ENCODE measurements at places on chromosomes 2 and 18.
A peak's percentile ranks its signal among the peaks of the same experiment; 100 is the strongest.

DNA sequence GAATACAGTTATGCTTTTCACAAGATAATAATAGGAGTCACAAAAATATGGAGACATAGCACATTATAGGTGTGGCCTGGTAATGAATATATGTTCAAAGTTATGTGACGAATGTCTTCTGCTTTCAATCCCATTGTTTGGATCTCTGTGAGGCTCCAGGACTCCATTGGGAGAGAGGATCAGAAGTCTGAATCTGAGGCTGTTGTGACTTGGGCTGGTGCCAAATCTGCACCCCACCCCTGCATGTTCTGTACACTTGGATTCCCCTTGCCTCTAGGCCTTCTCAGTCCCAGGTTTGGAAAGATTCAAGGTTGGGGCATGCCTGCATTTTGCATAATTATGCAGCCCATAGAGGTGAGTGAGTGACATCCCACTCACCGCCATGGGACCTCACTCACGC lies 103.1 kb upstream of the MGAT5 start:
- DNase-seq = no peak

DNA sequence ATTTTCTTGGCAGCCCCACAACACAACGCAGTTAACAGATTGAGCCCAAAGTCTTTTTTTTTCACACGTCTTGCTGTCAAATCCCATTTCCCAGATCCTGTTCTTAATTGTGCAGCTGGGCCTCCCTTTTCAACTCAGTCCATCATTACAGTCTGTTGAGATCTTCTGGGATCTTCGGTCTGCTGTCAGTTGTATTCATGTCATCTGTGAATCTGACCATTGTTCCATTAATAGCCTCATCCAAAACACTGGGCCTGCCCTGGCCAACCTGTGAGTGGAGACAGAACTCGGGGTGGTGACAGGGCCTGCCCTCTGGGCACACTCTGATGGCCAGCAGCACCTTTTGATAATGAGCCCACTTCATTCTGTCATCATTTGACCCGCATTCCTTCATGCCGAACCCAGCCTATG lies 39.7 kb upstream of the SEMA4C start:
- DNase-seq = no peak

GRCh38 chr2:59968441-59968840 lies 585.0 kb downstream of the BCL11A start:
- DNase-seq = no peak

GRCh38 chr18:31598021-31598805 lies 6.5 kb downstream of the TTR start:
- no peak for DNase-seq

DNA sequence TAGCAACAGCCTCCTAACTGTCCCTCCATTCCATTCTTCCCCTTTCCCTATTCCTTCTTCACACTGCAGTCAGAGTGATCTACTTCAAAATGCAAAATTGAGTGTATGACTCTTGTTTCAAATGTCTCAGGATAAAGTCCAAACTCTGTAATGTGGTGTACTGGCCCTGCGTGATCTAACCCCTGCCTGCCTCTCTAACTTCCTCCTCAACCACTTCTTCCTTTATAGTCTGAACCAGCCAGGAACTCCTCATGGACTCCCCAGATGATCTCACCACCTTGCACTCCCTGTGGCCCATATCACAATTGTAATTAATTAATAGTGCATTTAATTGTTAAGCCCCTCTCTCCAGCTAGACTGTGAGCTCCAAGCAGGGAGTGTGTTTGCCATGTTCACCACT lies 3.1 kb upstream of the B3GNT2 start:
- DNase-seq = no peak

- no peak for DNase-seq
Observed at GRCh38 chr2:149278161-149278871, 52.1 kb upstream of the LYPD6 start.

- no peak for DNase-seq
Observed at GRCh38 chr2:9720352-9721093, 89.7 kb upstream of the YWHAQ start.

DNA sequence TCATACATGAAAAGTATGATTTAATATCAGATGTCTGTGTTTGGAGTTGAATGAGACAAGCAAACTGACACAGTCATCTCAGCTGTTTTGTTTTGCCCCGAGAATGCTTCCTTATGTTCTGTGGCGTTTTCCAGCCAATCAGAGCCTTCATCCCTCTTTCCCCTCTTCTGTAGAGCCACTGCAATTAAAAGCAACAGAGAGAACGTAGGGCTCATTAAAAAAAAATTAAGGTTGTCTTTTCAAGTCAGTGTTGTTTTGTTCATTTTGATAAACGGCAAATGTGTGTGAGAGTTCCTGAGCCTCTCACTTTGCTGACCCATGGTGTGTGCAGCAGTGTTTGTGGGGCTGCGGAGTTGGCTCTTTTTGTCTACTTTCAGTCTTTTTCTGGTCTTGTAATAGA lies 216.0 kb downstream of the FHOD3 start:
- no peak for DNase-seq

DNA sequence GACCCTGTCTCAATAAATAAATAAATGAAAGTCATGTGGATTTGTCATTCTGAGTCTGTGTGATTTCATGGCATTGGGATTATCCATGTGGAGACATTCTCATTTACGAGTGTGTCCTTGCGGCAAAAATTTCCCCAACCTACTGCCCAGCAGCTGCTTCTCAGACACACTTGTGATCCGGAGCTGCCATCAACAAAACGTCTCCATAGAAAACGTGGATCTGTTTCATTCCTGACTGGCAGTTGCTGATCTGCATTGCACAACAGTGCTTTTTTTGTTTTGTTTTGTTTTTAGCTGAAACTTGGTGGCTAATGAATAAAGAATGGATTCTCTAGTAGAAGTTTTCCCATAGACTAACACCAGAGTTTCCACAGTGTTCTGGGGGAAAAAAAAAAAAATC lies 74.7 kb downstream of the TGIF1 start:
- DNase-seq = no peak

- DNase-seq = no peak
Observed at GRCh38 chr18:34744569-34744968, 34.5 kb downstream of the DTNA start.

GRCh38 chr2:216603010-216603883 lies 30.0 kb upstream of the IGFBP2 start:
- DNase-seq = no peak

DNA sequence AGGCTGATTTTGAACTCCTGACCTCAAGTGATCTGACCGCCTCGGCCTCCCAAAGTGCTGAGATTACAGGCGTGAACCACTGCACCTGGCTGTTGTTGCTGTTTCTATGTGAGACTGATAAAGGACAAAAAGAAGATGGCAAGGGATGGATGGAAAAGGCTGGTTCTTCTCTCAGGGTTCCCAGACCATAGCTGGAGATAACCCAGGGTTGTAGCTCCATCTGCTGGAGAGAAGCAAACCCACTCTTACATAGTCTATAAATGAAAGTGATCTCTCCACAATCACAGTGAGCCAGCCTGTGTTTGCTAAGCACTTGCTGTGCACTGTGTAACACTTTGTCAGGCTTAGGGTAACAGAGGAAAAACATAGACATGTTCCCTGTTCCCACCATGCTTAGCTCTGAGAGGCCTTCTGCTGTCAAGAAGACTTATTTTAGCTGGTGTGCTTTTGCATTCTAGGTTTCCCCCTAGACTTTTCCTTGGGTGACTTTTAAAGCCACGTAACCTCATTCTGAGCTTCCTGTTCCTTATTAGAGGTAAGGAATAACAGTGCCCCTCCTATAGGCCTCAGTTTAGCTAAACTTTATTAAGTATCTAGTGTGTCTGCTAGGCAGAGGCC lies 49.7 kb downstream of the LIMS1 start:
- DNase-seq = peak; percentile 72

GRCh38 chr18:49878567-49879270 lies 65.4 kb upstream of the ACAA2 start:
- peak; percentile 7 for DNase-seq

- DNase-seq = no peak
Observed at GRCh38 chr2:109171444-109172334, 42.7 kb downstream of the SH3RF3 start.

DNA sequence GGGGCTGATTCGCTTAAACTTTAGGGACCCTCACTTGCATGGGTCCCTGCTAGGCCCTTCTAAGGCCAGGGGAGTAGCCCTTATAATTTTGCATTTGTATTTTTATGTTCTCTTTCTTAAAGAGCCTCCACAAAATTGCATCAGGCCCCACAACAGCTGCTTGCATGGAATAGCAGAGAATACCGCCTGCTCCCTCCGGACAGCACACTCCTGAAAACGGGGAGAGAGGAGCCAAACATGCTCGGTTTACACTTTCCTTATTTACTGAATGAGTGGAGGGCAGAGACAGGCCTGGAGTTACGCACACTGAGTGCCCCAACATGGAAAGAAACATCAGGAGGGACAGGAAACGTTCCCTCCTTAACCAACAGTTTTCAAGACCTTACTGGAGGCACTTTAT lies 132.2 kb downstream of the ANTXR1 start:
- no peak for DNase-seq

DNA sequence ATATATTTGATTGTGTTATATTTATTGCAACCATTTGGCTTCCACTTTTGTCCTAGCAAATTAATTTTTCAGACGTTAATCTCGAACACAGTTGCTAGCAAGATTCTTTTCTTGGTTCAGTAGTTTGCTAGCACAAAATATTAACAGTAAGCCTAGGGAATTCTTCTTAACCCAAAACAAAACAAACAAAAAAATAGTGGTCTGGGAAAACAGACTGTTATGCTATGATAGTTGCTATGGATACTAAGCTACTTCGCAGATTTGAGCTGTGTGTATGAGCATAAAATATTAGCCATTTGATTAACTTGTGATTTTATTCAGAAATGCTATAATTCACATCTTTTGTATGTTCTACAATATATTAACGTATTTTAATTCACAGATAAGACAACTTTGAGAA lies 541.5 kb upstream of the NETO1 start:
- DNase-seq = no peak

GRCh38 chr2:233429175-233429897 lies 75.0 kb downstream of the DGKD start:
- no peak for DNase-seq

- DNase-seq = no peak
Observed at GRCh38 chr2:205347899-205348298, 334.4 kb upstream of the NRP2 start.

GRCh38 chr2:71756280-71756906 lies 303.0 kb downstream of the DYSF start:
- no peak for DNase-seq

DNA sequence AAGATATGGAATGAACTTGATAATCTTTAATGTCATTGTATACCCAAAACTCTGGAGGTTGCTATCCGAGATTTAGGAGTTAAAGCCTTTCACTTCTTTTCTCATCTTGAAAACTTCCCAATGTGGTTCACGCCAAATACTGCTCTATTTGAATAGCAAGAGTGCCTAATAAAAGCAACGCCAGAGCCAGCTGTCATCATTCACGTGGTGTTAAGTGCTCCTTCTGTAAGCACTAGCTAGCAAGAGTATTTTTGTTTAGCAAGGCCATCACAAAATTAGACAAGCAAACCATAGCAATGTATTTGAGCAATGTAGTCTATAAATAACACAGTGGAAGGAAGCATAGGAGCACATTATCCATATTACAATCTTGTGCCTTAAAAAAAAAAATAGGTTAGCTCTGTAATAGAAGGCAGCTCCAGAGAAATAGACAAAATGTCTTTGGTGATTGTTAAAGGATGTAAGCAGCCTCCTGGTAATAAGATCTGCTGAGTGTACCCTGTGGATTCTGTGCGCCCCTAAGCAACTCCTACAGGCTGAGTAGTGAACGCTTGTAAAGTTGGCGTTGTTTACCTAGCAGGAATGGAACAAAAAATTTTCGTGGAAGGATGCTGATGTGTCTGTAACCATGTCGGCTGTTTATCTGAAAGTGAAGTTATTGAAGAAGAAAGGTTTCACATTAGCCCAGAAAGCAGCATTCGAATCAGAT lies 518.0 kb downstream of the CNTNAP5 start:
- DNase-seq = no peak

GRCh38 chr2:109066917-109067597 lies 61.9 kb upstream of the SH3RF3 start:
- DNase-seq = no peak

- no peak for DNase-seq
Observed at GRCh38 chr18:73901566-73901965, 246.1 kb downstream of the FBXO15 start.

DNA sequence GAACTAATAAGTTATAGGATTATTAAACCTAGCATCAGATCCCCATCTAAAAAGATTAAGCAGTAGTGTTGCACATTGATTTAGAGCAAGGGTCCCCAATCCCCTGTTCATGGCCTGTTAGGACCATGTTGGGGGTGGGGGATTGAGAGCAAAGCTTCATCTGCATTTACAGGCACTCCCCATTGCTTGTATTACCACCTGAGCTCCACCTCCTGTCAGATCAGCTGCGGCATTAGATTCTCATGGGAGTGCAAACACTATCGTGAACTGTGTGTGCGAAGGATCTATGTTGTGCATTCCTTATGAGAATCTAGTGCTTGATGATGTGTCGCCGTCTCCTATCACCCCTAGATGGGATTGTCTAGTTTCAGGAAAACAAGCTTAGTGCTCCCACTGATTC lies 18.4 kb upstream of the PSD4 start:
- DNase-seq = no peak

GRCh38 chr2:105299290-105299689 lies 30.2 kb downstream of the TGFBRAP1 start:
- DNase-seq = no peak

DNA sequence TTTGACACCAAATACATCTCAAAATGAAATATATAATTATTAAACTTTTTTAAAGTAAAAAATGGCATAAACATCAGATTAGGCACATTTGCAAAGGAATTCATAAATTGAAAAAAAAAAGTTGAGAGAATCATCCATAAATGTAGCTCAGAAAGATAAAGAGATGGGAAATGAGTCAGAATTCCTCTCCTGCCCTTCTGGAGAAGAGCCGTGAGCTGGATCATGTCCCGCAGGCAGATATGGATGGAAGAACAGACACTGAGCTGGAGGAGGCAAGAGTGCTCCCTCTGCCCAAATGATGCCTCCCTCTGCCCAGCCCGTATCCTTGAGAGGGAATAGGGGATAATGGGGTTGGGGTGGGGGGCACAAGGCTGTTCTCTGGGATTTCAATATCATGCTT lies 190.9 kb downstream of the TFCP2L1 start:
- no peak for DNase-seq

DNA sequence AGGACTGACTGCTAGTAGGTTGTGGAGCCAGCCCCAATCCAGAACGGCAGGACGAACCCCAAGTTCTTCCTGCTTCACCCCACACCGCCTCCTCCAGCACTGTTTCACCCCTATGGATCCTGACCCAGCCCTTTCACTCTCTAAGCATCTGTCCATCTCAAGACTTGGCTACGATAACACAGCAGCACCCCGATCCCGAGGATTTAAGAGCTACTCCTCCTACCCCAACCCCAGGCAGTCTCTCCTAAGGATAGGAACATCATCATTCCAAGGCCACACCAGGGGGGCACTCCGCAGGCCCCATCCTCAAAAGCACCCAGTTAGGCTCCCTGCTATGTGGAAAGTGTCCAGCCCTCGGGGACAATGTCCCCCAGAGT lies 645 bp downstream of the KCTD18 start:
- DNase-seq = peak; percentile 58

DNA sequence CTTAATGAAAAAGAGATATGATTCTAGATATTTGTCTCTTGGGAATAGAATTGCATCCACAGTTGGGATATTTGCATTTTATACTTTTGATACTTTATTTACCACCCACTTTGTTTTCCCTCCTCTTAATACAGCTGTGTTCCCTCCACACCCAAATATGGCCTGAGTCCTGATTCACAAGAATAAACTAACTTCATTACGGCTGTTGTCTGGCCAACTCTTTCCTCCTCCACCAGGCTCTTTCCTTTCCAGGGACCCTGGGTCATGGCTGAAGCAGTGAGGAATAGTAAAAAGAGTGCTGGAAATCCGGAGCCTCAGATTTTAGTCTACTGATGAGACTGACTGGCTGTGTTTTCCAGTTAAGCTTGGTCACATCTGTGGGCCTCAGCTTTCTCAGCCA lies 48.4 kb upstream of the STAM2 start:
- no peak for DNase-seq
